ENCODE measurements at places on chromosomes 1 and 21.

GRCh38 chr1:152107031-152107983, 7.9 kb downstream of the TCHH start:
- DNase-seq, result no peak

DNA sequence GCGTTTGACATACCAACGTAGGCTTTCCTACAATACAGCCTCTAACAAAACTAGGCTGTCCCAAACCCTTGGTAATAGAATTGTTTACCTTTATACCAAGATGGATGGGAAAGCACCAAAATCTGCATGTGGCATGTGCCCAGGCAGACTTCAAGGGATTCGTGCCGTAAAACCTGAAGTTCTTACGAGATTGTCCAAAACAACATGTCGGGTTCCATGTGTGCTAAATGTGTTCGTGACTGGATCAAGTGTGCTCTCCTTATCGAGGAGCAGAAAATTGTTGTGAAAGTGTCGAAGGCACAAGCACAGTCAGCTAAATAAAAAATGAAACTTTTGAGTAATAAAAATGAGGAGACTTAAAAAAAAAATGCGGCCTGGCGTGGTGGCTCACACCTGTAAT, 5.1 kb downstream of the RPS27 start:
- DNase-seq, result no peak

GRCh38 chr1:10631121-10631810, 156.5 kb downstream of the PEX14 start:
- no peak for DNase-seq

GRCh38 chr1:52426371-52426770, 22.0 kb downstream of the PRPF38A start:
- no peak for DNase-seq

- DNase-seq, result no peak
These were observed 475.2 kb downstream of the SETD4 start for GRCh38 chr21:35585155-35585554.

- DNase-seq, result no peak
These were observed 257.7 kb upstream of the CSF3R start for GRCh38 chr1:36740446-36740845.

GRCh38 chr1:222817529-222817928, 2.7 kb downstream of the DISP1 start:
- DNase-seq, result no peak

- DNase-seq, result no peak
These were observed 2.3 kb downstream of the LDLRAD2 start for GRCh38 chr1:21814241-21814918.

GRCh38 chr1:55235722-55236121, 20.6 kb upstream of the USP24 start:
- no peak for DNase-seq

- DNase-seq, result no peak
These were observed 22.1 kb upstream of the DIP2A start for GRCh38 chr21:46436621-46437020.

DNA sequence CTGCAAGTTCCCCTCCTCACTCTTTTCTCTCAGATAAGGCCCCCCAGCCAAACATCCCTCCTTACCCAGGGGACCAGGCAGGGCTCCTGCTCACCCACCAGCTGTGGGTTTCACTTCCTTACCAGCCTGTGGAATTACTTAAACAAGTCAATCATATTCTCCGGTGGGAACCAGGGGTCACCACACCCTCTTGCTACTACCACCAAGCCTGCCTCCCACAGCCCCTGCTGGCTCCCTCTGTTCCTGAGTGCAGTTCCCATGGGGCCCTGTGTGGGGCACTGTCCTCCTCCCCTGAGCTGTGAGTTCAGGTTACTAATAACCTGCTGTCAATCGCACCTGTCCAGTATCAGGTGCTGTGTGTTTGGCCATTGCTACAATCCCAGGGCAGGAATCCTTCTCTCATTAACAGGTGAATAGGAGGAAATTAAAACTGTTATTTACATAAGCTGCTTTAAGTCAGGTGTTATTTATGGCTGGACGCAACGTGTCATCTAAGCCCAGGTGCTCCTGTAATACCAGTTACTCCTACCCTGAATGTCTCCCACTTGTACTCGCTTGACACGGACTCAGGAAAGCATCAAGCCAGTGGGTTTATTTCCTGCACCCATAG, 53.1 kb upstream of the LBR start:
- DNase-seq, result peak; percentile 29

- no peak for DNase-seq
These were observed 78.0 kb downstream of the PTPN14 start for GRCh38 chr1:214473387-214473786.

DNA sequence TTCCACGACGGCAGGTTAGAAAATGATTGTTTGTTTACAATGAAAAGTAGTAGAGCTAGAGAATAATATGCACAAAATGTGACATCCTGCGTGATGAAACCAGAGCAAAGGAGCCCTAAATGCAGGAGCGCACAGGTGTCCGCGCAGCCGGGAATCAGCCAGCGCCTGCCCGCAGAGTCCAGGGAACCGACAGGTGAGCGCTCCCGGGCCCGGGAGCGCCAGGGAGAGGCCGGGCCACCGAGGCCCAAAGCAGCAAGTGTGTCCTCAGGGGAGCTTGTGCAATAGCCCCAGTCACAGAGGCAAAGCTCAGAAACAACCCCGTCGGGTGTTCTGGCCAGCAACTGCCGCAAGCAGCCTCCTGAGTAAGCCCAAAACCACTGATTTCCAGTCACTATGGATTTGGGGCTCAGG, 789 bp upstream of the GALE start:
- no peak for DNase-seq

GRCh38 chr1:109905491-109905890, 5.2 kb upstream of the CSF1 start:
- DNase-seq, result no peak

GRCh38 chr1:59605761-59606160, 209.0 kb upstream of the HOOK1 start:
- DNase-seq, result no peak

GRCh38 chr1:199723250-199723956, 304.1 kb upstream of the NR5A2 start:
- DNase-seq, result no peak

- no peak for DNase-seq
These were observed 415.0 kb downstream of the DPYD start for GRCh38 chr1:97505816-97506215.

- DNase-seq, result no peak
These were observed 67.2 kb upstream of the PARP1 start for GRCh38 chr1:226475142-226475511.

GRCh38 chr1:186802388-186802787, 26.4 kb upstream of the PLA2G4A start:
- no peak for DNase-seq

DNA sequence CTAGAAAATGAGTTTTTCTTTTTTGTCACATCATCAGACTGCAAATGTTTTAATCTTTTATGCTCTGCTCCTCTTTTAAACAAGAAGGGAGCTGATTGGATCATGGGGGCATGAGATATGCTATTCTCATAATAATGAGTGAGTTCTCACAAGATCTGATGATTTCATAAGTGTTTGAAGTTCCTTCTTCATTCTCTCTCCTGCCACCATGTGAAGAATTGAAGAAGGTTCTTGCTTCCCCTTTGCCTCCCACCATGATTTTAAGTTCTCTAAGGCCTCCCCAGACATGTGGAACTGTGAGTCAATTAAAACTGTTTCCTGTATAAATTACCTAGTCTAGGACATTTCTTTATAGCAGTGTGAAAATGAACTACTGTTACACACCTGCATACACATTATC, 218.2 kb downstream of the NRIP1 start:
- DNase-seq, result no peak

- no peak for DNase-seq
These were observed 30.4 kb downstream of the IFNGR2 start for GRCh38 chr21:33433425-33434114.

- no peak for DNase-seq
These were observed 43.8 kb downstream of the DDAH1 start for GRCh38 chr1:85421179-85421578.

DNA sequence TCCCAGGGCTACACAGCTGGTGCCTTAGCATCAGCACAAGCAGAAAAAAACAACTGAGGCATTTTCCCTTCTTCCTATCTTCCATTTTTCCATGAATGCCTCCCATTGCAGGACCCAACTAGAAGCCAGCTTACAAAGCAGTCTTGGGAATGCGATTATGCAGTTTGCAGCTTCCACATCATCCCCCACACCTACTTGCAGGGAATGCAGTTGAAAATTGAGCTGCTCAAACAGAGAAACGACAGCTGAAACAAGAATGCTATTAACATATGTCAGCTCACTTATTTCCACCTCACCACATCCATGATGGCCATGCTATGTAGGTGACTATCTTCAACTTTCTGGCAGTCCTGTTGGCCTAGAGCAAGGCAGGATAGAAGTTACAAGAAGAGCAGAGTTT, 150.6 kb upstream of the KCTD3 start:
- no peak for DNase-seq

All from CD4-positive, alpha-beta T cell treated with Interleukin-4 for 4 hours (primary cell).